DMS 273 treated with DMSO at 0.1 percent for 48 hours (cell line): ENCODE measurements at places on chromosomes 7 and 10.
A peak's percentile ranks its signal among the peaks of the same experiment; 100 is the strongest.

GRCh38 chr10:129921801-129922597 is 42.1 kb downstream of the EBF3 start:
- DNase-seq, result no peak

- DNase-seq, result no peak
Observed at GRCh38 chr10:70674560-70675495, 2.5 kb downstream of the ADAMTS14 start.

GRCh38 chr10:123967626-123968243 is 76.1 kb upstream of the CPXM2 start:
- no peak for DNase-seq

DNA sequence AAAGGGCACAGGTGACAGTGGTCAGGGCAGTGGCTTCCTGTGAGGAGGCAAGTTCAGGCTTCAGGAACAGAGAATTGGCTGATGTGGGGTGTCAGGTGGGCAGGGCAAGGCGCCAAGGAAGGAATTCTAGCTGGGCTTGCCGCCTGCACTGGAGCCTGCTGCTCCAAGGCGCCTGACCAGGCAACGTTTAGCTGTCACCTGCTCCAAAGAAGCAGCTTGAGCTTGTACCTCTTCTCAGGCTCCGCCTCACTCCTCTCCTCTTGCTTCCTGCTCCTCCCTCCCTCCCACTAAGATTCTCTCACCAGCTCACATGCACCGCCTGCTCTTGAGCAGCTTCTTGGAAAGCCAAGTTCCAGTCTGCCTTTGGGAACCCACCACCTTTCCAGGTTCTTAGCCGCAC is 187.4 kb upstream of the GRB10 start:
- no peak for DNase-seq

DNA sequence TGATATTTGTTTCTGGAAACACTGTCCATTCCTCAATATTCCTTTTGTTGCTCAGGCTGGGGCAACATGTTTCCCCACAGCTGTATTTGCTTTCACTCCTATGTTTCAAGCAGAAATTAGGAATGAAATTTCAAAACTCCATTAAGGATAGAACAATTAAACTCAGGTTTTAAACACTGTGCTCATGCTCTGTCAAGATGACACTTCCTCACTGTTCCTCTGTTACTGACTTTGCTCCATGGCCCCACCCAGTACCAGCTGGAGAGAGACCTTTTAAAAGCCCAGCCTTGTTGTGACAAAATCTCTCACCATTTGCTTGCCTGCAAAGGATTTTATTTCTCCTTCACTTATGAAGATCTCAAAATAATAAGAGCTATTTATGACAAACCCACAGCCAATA is 197.4 kb downstream of the ELMO1 start:
- no peak for DNase-seq

DNA sequence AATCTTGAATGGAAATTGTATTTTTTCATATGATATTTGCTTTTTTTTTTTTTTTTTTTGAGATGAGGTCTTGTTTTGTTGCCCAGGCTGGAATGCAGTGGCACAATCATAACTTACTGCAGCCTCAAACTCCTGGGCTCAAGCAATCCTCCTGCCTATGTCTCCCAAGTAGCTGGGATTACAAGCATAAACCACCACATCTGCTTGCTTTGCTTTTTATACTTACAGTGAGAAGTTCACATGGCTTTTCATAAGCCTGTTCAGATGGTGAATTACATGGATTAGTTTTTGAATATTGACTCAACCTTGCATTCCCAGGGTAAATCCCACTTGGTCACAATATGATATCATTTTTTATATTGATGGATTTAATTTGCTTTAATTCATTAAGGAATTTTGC is 22.0 kb downstream of the LRRD1 start:
- no peak for DNase-seq

DNA sequence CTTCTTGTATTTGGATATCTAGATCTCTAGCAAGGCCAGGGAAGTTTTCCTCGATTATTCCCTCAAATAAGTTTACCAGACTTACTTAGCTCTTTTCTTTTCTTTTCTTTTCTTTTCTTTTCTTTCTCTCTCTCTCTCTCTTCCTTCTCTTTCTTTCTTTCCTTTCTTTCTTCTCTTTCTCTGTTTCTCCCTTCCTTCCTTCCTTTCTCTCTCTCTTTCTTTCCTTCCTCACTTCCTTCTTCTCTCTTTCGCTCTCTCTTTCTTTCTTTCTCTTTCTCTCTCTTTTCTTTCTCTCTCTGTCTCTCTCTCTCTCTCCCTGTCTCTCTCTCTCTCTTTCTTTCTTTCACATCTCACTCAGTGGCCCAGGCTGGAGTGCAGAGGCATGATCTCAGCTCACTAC is 37.0 kb downstream of the UPP1 start:
- no peak for DNase-seq

DNA sequence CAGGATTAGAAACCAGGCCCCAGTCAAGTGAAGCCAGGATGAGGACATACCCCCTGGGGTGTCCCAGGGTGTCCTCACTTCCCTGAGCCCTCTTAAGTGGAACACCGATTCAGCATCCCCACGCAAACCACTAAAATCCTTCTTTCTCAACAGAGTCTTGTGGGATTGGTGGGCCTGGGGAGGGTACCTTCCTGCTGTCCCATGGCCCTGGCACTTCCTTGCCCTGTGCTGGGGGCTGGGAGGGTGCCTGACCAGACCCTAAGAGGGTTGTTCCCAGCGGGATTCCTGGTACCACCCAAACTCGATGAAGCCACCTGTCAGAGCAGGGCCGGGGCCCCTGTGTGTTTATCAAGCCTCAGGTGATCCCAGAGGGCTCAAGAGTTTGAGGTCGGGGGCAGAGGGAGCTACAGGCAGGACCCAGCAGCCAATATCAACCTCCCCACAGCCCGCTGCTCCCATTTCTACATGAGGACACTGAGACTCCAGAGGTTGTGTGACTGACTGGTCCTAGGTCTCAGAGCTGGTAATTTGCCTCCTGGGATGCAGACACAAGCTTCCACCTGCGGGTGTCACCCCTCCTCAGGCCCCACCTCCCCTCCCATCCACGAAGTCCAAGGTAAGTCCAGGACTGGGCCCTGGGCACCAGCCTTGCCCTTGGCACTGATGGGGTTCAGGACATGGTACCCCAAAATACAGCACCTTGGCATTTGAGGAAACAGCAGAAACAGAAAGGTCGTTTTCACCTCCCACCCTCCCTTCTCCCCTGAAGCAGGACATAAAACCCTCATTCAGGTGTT is 31.4 kb downstream of the OAT start:
- no peak for DNase-seq

GRCh38 chr7:80771523-80771922 is 133.1 kb downstream of the CD36 start:
- DNase-seq, result no peak

DNA sequence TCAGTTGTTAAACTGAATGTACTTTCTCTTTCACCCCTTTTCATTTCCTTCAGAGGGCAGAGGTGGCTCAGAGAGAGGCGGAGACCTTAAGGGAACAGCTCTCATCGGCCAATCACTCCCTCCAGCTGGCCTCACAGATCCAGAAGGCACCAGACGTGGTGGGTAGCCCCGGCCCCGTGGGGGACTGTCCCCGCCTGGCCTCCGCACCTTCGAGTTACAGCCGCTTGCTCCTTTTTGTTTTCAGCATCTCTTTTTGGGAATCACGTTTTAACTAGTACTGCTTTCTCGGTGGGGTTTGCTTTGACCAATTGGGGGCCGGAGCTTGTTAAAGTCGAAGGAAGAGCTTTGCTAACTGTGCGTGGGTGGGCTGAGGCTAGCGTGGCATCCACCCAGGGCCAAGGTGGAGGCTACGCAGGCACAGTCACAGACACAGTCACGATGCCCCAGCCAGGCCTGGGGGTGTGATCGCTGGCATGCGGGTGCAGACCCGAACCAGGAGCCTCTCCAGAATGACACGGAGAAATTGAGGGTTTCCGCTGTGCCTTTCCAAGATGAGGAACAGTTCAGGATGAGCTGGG is 116.2 kb upstream of the SH2B2 start:
- DNase-seq, result no peak

GRCh38 chr7:110677405-110677804 is 413.5 kb upstream of the LRRN3 start:
- DNase-seq, result no peak

- no peak for DNase-seq
Observed at GRCh38 chr7:538764-539685, 19.4 kb upstream of the PDGFA start.

- DNase-seq, result no peak
Observed at GRCh38 chr10:95282107-95282506, 8.7 kb downstream of the PDLIM1 start.

GRCh38 chr7:132353936-132354335 is 222.3 kb downstream of the PLXNA4 start:
- no peak for DNase-seq

DNA sequence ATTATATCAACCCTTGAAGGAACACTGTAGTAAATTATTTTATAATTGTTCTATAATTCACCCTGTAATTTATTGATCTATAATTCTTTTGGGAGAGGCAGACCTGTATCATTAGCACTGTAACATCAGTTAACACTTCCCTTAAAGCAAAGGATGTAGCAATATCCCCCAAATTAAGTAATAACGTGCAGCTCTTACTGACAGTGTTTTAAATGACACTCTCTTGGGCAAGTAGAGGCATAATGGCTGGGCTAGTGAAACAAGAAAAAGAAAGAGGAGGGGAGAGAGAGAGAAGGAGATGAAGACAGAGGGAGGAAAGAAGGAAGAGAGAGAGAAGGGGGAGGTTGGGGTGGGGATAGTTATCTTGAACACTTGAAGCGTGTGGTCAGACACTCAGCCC is 161.0 kb upstream of the RNF32 start:
- DNase-seq, result no peak

DNA sequence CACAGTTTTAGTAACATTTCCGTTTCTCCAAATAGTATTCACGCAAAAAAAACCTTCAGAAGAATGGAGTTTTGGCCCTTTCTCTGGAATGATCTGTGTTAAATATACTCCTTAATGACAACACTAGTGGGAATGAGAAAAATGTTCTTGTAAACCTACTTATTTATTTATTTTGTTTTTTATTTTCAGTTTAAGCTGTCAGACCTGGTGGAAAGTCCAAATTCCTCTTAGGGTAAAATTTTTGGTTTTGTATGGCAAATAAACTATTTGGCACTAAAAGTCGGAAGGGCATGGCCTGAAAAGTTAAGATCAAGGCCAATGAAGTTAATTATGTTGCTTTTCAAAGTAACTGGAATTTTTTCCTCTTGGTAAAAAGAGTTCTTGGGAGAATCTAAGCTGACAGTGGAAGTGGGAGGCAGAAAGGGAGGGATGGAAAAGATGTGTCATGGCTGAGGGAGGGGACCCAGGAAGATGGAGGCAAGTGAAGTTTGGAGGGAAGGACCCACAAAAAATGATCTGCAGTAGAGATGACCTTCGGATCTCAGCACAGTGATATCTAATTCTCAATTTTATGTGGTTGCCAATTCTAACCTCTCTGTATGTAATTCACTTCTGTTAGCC is 33.5 kb upstream of the VPS41 start:
- DNase-seq, result no peak

GRCh38 chr7:136064081-136064480 is 86.9 kb upstream of the MTPN start:
- DNase-seq, result no peak

- peak; percentile 74 for DNase-seq
Observed at GRCh38 chr7:100158229-100159098, at the start of gene TRAPPC14. Gene TRAPPC14 (minus strand): TSS chr7:100158723. CDS start chr7:100158499, 224 bp downstream.

- no peak for DNase-seq
Observed at GRCh38 chr10:98376485-98376884, 38.5 kb downstream of the PYROXD2 start.

- no peak for DNase-seq
Observed at GRCh38 chr10:7887174-7887816, 69.0 kb downstream of the TAF3 start.

- DNase-seq, result no peak
Observed at GRCh38 chr7:34296663-34297062, 361.4 kb upstream of the NPSR1 start.

GRCh38 chr7:28052933-28053332 is 127.7 kb downstream of the JAZF1 start:
- no peak for DNase-seq

DNA sequence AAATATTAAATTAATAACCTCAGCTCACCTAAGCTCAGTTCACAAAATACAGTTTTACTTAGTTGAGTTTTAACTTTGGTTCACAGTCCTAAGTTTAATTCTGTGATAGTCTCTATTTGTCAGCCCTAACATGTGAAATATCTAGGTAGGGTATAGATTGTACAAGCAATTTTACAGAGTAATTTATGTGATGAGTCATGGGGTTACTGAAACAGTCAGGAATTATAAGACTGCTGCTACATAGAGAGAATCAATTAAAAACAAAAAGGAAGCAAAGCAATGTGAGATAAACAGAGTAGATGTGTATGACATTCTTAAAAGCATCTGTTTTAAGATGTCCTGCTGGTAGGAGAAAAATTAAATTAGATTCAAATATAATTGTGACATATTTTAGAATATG is 1018.2 kb upstream of the KCND2 start:
- no peak for DNase-seq

GRCh38 chr10:124669824-124670654 is 74.1 kb downstream of the FAM53B start:
- DNase-seq, result no peak

DNA sequence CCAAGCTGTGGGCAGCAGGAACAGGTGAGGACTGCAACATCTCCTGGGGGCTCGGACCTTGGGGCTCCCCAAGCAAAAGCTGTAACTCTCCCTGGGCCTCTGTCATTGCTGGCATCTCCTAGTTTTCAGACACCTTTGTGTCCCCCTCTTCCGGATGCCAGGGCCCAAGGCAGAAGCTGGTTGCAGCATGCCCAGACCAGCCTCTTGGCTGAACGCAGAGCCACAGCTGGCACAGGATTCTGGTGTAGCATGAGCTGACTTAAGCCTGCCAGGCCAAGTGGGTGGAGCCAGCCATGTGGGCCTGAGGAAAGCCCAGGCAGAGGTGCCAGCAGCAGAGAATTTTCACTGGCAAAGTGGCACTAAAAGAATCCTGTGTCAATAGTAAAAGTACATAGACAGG is 43.5 kb downstream of the ZWINT start:
- no peak for DNase-seq

DNA sequence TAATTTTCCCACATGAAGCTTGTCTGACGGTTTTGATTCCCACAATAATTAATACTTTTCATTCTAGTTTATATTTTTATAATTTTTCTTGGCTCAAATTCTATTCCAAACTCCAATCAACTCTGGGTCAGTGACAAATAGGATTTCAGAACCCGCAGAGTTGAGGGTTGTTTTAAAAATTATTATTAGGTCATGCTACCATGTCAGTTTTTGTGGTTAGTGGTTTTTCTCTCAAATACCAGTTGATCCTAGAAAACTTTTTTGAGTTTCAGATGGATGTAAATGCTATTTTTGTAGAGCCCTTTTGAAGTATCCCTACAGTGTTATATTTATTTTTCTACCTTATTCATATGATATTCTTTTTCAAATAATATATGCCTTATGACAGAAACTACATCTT is 237.4 kb downstream of the SEMA3D start:
- DNase-seq, result no peak

DNA sequence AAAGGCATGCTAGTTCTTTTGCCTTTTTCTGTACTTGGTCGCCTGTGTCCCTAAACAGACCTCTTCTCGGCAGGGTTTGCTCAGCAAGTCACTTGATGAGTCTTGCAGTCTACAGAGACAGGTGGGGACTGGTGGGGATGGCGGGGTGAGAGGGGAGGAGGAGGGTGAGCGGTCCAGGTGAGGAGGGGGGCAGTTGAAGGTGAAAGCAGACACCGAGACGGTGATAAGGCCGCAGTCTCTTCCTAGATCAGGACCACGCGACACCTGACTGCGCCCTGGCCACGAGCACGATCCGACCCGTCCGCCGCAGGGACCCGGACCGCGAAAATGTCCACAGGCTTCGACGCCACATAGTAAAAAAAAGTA is 566 bp downstream of the ASNS start:
- no peak for DNase-seq

GRCh38 chr10:8463853-8464252 is 409.4 kb downstream of the GATA3 start:
- DNase-seq, result no peak

- no peak for DNase-seq
Observed at GRCh38 chr10:5945190-5945509, 32.2 kb downstream of the IL15RA start.
